ENCODE measurements at places on chromosomes 1 and 21.

DNA sequence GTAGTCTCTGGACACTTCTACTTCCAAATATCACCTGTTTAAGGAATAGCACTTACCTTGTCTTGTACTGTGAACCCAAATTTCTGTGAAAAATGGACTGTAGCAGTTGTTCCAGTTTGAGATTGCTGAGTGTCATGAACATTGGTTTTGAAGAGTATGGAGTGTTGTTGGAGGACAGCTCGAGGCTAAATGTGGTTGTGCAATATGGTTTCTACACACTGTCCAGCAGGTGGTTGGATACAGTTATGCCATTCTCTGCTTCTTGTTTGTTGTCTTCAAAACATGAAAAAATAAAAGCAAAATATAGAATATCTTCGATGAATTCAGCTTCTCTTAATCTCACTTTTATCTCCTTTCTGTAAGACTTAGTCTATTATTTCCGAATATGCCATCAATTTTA, 67.1 kb downstream of the DDR2 start:
- no peak for DNase-seq

DNA sequence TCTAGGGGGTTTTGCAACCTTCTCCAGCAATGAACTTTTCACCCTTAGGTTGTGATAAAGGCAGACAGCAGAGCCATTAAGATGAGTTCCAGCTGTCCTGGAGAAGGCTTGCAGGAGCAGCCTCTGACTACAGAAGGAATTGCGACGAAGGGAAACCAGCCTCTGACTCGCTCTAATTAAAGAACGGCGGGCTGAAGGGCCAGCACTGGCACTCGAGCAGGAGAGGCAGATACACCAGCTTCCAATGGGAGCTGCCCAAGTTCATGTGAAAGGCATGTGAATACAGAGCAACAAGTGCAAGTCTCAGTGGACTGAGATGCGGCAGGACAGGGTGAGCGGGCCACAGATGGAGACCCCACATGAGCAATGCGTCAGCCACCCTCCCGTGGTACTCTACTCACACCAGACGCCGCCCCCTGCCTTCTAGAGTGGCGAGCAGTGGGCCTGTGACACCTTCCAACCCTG, 15.7 kb downstream of the RCC2 start:
- DNase-seq = no peak

DNA sequence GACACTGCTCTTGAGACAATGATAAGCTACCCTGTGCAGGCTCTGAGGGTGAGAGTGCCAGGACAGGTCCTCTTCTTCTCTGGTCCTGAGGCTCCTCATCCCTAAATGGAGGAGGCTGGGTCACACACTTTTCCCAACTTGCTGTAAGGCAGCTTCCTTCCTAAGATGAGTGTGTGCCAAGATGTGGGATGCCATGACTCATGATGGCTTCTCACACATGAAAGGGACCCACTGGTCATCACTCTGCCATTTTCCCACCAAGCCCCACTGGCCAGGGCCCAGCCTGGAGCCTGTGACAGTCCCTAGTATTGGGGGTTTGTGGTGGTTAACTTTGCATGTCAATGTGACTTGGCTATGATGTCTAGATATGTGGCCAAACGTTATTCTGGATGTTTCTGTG, 54.4 kb downstream of the CNIH3 start:
- no peak for DNase-seq

DNA sequence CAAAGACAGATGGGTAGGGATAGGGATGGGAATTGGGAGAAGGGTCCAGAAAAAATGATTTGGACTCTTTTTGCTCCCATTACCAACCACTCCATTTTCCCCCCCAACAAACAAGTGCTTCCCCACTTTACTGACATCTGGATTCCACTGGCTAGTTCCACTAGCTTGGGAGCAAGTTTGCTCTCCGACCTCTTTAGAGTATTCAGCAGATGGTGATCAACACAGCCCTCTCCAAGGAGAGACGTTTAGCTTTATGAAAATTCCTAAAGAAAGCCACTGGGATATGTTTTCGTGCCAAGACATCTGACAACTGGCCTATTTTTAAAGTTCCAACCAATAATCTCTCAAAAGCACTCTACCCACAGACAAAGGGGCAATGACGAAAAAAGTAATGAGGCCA, 50.3 kb downstream of the ITPKB start:
- no peak for DNase-seq

GRCh38 chr1:145980457-145980994, 15.9 kb downstream of the TXNIP start:
- DNase-seq = no peak

DNA sequence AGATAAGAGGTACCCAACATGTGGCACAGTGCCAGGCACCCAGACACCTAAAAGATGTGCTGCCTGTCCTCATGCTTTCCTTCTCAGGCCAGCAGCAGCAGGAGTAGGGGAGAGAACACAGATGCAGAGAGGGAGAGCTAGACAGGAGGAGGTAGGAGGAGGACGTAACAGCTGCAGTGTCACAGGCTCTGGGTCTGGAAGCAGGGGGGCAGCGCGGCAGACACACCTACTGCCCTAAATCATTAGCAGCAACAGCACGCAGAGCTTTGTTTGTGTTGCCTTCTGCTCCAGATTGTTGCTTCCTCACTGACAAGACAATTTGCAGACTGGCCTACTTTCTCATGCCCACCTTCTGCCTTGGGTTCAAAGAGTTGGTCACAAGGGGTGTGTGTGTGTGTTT, 196.7 kb upstream of the DAB1 start:
- DNase-seq = no peak

DNA sequence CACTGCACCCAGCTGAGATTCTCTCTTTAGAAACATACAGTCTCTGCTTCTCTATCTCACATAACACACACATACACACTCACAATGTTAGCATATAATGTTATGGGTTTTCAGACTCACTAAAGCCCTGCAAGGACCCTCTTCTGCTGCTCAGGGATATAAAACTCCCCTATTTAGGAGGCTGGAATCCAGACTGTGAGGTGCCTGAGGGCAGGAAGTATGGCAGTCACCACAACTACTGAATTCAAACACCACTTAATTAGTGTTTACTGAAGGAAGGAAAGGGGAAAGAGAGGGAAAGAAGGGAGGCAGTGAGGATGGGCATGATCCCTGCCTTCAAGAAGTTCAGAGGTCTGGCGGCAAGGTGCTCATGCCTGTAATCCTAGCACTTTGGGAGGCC, 7.8 kb upstream of the CDK18 start:
- no peak for DNase-seq

DNA sequence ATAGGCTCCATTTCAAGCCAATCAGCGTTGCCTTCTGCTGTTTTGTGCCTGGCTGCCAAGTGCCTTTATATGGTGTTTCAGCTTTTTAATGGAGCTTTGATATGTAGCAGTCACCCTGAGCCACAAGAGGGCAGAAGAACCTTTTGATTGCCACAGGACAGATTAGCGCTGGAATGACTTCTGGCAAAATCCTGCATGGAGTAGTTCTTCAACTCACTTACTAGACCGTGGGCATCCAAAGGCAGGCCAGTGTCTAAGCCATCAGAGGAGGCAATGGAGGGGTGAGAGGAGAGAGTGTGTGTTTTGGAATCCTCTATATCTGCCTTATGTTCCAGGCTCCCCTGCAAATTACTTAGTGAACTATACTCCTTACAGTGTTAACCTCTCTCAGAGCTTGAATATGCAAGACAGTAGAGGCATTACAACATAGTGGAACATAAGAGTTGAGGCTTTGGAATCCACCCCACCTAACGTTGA, 56.2 kb downstream of the ST3GAL3 start:
- peak; percentile 1 for DNase-seq
